Brain (organoid and tissue), 16 donors: ENCODE measurements at places on chromosomes 12 and 14.

GRCh38 chr14:105531088-105531893 lies 4.9 kb downstream of the TMEM121 start:
- DNase-seq, result no peak

DNA sequence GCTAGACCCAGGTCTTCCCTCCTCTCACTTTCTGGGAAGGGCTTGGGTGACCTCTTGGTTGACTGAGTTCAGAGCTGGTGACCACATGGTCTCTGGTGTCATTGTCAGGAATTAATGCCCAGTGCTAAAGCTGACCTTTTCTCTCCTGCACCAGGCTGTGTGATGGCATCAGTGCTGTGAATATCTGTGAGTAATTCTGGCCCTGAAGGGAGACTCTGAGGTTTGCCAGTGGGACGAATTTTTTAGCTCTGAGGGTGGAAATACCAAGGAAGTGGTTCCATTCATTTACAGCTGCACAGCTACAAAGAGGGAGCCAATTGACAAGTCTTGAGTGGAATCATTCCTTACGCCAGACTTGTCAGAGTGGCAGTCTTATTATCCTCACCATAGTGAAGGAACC lies 6.2 kb upstream of the KRT86 start:
- DNase-seq, result no peak

GRCh38 chr14:31043379-31043778 lies 17.2 kb upstream of the STRN3 start:
- no peak for DNase-seq

DNA sequence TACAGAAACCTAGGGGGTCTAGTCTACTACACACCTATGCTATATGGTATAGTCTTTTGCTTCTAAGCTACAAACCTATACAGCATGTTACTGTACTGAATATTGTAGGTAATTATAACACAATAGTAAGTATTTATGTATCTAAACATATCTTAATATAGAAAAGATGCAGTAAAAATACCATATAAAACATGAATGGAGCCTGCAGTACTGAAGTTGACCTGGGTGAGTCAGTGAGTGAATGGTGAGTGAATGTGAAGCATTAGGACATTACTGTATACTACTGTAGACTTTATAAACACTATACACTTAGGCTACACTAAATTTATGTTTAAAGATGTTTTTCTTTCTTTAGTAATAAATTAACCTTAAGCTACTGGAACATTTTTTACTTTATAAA lies 13.1 kb upstream of the ABCD2 start:
- DNase-seq, result no peak

DNA sequence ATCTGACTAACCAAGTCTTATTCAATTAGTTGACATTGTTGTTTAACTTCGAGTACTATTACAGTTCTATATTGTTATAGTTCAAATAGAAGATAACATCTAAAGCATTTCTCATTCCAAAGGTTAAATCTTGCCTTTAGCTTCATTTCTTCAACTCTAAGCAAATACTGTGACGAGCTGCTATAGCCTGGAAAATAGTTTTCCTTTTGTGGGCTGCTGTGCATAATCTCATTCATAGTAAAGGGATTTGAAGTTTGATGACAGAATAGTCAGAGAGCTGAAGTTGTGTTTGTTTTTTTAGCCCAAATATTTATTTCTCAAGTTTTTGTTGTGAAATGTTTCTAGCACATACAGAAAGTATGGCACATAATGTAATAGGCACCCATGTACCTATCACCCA lies 13.4 kb downstream of the PSEN1 start:
- DNase-seq, result no peak

DNA sequence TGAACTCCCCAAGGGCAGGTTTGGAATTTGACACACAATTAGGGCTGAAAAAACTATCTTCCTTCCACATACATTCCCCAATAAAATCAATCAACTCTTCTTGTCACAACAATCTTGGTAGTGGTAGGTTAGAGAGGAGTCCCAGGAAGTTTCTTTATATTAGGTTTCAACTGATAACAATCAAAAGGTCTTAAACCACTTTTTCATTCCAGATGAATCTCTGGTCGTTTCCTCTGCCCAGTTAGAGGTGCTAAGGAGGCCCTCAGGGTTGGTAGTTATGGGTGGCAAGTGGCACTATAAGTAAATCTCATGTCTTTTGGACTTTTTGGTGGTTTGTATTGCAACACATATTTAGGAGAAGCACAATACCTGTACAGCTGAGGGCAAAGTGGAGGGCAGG lies 1.7 kb upstream of the SLC38A2 start:
- no peak for DNase-seq

- DNase-seq, result no peak
Measured at GRCh38 chr12:64876388-64877071, 52.1 kb downstream of the TBC1D30 start.
